Effector memory CD8-positive, alpha-beta T cell (primary cell): ENCODE measurements at places on chromosomes 2 and 18.

GRCh38 chr2:188046437-188046836 is 245.2 kb upstream of the GULP1 start:
- no peak for DNase-seq

DNA sequence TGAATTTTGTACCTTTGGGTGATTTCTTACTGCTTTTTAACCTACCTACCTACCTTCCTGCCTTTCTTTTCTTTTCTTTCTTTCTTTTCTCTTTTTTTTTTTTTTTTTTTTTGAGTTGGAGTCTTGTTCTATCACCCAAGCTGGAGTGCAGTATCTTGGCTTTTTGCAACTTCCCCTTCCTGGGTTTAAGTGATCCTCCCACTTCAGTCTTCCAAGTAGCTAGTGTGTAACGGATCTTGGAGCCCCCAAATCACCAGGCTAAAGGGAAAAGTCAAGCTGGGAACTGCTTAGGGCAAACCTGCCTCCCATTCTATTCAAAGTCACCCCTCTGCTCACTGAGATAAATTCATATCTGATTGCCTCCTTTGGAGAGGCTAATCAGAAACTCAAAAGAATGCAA is 61.3 kb downstream of the DDX18 start:
- no peak for DNase-seq

DNA sequence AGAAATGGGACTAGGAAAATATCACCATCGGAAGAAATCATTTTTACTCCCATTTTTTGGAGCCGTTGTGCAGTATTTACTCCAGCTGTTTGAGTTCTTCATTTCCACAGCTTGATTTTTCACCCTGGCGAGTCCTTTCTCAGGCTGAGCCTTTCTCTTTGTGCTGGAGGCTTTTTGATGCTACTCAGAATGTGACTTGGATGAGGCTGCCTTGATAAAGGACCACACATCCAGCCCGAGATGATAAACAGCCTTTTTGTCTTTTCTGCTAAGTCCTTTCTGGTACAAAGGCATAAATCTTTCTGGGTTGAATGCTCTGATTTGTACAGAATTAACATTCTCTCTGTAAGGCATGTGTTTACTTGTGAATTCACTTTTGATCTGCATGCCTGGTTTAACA is 17.6 kb upstream of the CTDP1 start:
- DNase-seq: no peak

- DNase-seq: no peak
Observed at GRCh38 chr2:3770724-3771415, 67.5 kb downstream of the DCDC2C start.

- DNase-seq: no peak
Observed at GRCh38 chr2:73089270-73090030, 17.9 kb upstream of the SFXN5 start.

- no peak for DNase-seq
Observed at GRCh38 chr18:8299054-8299980, 309.9 kb upstream of the RAB12 start.
